PC-3 (cell line): ENCODE measurements at places on chromosomes 16 and 17. TPM values are rescaled to one million over a fixed set of nuclear protein-coding genes. Genes with fewer than 3 reads are reported as not detected.

The PRAC1 gene
- 33.5 and 44.4 TPM in 2 replicates for total RNA-seq

DNA sequence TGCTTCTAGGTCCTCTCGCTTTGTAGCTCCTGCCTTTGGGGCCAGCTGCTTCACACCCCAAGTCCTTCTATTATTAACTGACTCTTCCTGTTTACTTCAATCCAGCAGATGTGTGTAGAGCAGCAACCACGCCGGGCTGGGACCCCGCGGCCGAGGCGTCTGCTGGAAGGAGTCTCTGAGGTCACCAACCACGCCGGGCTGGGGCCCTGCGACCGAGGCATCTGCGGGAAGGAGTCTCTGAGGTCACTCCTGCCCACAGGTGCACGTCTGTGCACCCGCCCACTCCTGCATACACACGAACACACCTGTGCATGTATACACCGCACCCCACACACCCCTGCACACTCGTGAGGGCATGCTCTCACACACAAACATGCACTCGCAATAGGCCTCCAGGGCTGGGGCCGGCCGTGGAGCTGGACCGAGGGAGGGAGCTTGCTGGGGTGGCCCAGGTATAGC is 7.8 kb upstream of the TEX19 start:
- DNase-seq = no peak

- DNase-seq = no peak
These were observed 66.3 kb upstream of the ENDOV start for GRCh38 chr17:80348551-80349150.

DNA sequence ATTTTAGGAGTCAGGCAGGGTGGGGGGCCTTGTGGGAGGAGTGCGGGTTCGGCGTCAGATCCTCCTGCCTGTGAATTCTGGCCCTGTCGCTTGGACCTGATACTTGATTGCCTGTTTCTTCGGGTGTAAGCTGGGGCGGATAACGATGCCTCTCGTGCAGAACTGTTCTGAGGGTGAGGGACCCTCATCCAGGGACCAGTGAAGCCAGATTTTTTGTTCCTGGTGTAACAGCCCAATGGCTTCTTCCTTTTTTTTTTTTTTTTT is 1.3 kb downstream of the TBCD start:
- no peak for DNase-seq

GRCh38 chr17:77755410-77755963 is 203.0 kb upstream of the TNRC6C start:
- no peak for DNase-seq

The CSF3 gene
- 4.0 and 4.3 TPM in 2 replicates for total RNA-seq

The KRTAP4-6 gene
- not detected in 2 replicates for total RNA-seq

The ATP2C2 gene
- 26.0 and 40.5 TPM in 2 replicates for total RNA-seq

The ABCA9 gene
- total RNA-seq = not detected in 2 replicates

The CNGB1 gene
- 0.04 TPM in 1 of 2 replicates, not detected in the other for total RNA-seq

DNA sequence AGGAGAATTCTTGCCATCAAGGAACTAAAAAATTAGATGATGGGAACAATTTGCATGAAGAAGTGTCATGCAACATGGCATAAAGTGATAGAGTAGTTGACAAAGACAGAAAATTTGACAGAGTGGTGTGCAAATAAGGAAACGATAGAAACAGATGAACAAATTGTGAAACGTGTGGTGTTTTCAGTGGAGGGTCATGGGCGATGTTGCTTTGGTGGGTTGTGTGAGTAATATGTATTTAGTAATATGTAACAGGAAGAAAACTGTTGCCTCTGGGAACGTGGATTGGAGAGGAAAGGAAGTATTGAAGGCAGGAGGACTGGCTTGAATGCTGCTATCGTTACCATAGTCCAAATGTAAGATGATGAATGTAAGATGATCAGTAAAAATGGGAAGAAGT is 3.6 kb downstream of the COX10 start:
- peak; percentile 25 for DNase-seq

DNA sequence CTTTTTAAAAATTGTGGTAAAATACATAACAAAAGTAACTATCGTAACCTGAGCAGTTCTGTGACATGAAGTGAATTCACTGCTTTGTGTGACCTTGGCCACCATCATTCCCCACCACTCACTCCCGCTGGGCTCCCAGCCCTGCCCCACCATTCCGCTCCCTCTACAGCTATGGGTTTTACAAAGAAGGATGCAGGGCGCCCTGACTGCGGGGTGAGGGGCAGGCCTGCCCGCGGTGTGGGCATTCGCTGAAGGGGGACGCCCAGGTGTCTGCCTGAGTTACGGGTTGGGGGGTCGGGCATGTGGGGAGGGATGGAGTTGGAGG is at the start of gene CEMP1:
Gene CEMP1 (minus strand): TSS at position 38 of the 325 bp plus-strand sequence. CDS start 335 bp downstream, outside the sequence.
- DNase-seq = no peak

The WNT3 gene
- total RNA-seq = 4.9 and 5.7 TPM in 2 replicates

The KRTAP4-1 gene
- not detected in 2 replicates for total RNA-seq

GRCh38 chr17:82698974-82699442 is 510 bp upstream of the RAB40B start:
- DNase-seq = no peak

The DNAAF8 gene
- 0.58 and 1.2 TPM in 2 replicates for total RNA-seq

The CCT6B gene
- 0.33 TPM in 1 of 2 replicates, not detected in the other for total RNA-seq

GRCh38 chr17:35731239-35731916 is at the start of gene RASL10B:
Gene RASL10B, plus strand, starts transcription at chr17:35731639. Its CDS starts 3,546 bp downstream, at chr17:35735185.
- DNase-seq = no peak

- peak; percentile 86 for DNase-seq
These were observed 5.9 kb upstream of the UBE2O start for GRCh38 chr17:76458580-76459490.

GRCh38 chr17:77822302-77823030 is 136.0 kb upstream of the TNRC6C start:
- DNase-seq = no peak

DNA sequence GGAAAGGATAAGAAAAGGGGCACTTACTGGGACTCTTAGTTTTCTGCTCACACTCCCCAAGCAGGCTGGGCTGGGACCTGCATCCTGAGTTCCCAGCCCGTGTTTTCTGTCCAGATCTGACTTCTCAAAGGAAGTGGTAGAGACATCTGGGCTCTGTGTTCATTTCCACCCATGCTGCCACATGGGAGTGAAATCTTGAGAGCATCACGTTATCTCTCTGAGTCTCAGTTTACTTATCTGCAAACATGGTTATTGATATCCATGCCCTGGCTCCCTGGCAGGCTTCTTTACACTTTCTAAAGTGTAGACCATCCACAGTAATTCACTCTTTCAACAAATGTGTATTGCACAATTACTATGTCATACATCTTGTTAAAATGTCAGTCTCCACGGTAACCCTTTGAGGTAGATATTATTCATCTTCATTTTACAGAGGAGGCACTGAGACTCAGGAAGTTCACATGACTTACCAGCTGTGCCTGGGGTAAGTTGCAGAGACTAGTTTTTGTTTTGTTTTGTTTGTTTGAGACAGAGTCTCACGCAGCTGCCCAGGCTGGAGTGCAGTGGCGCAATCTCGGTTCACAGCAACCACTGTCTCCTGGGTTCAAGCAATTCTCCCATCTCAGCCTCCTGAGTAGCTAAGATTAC is 3.4 kb downstream of the ZNF688 start:
- peak; percentile 87 for DNase-seq

GRCh38 chr16:89272631-89273030 is 55.1 kb downstream of the ZNF778 start:
- DNase-seq = no peak

The CCL13 gene
- total RNA-seq = not detected in 2 replicates

DNA sequence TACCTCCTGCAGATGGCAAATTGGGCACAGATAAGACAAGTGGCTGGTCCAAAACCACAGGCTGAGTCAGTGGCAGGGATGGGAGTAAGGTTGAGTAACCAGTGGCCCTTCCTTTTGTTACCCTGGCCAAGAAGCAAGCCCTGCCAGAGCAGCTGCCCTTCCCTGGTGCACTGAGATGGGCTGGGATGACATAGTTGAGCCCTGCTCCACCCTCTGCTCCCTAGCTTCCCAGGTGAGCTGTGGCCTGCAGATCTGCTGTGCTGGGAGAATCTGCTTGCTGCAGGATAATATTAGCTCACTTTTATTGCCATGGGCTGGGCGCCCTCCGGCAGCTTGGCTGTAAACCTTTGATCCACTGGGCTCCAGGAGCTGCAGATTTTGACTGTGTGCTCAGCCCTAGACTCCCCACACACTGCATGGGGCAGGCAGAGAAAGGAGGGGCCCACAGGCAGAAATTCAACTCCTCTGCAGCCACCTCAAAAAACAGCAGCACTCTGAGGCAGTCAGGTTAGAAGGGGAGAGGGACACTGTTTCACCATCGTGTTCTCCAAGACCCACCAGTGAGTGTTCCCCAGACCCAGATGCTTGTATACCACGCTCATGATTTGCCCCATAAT is 101.8 kb downstream of the CBLN1 start:
- peak; percentile 49 for DNase-seq

DNA sequence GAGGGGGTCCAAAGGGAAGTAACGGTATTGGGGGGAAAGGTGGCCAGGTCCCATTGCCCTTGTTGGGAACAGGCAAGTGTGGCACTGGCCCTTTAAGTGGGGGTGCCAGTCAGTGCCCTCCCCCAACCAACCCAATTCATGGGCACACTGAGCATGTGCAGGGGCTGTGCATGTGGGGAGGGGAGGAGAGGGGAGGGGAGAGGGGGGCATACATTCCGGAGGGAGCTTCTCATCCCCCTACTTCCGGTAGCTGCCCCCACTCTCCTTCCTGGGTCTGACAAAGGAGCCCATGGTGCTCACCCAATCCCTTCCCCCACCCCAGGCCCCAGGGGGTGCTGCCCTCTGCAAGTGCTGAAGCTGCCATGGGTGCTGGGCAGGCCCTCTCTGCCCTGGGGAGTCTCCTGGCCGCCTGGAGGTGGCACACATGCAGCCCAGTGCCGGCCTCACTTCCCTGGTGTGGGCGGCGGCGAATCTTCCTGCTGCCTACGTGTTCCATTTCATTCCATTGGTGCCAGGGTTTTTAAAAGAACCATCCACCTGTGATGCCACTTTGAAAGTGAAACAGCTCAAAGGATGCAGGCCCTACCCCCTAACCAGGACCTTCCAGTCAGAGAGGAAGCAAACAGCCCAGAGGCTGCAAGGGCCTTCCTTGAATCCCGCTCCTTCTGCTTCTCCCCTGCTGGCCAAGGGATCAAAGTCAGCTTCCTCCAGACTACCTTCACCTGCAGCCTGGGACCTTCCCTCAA is 11.0 kb downstream of the HEXIM2 start:
- peak; percentile 97 for DNase-seq

DNA sequence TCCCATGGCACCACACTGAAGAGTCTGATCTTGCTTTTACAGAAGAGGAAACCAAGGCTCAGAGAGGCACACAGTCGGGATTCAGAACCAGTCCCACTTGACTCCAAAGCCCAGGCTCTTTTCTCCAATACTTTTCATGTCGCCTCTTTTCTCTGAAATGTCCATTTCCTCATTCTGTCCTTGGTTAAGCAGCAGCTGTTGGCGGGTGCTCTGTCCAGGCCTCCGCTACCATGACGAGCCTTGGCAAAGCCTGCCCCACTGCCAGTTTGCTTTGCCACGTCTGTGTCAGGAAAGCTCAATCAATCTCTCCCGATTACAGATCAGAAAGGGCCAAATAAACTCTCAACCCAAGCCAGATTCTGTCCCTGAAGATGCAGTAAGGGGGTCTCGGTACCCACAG is 9.1 kb upstream of the CEP295NL start:
- DNase-seq = no peak

GRCh38 chr17:78598013-78598471 is 20.8 kb upstream of the DNAH17 start:
- DNase-seq = no peak

GRCh38 chr16:59213952-59214351 is 479.8 kb upstream of the GOT2 start:
- DNase-seq = no peak

The ANKFN1 gene
- not detected in 2 replicates for total RNA-seq

DNA sequence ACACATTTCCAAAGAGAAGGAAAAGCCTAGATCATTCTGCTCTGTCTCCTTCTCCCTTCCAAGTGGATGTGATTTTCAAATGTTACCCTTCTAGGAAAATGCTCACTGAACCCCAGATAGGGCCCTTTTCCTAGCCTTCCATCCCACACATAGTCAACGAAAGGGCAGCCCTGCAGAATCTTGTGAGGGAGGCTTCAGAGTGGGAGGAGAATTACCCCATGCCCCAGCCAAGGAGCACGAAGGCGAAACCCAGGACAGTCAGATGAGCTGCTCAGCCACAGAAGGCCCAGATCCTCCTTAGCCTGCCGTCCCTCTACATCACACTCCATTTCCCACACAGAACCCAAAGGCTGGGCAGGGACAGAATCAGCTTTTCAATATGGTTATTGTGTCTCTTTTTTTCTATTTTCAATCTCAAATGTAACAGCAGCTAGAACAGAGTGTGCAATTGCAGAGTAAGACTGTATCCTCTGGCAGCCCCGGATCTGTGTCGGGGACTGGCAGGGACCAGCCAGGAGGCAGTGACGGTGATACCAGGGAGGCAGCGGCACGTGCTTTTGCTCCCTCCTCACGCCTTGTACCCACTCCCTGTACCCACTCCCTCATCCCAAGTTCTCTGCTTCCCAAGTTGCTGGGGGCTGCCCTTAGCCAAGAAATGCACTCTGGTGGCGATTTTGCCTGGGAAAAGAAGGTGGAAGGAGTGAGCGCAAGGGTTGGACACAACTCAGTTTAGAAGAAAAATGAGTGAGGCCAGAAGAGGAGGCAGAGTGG is 3.7 kb upstream of the SDK2 start:
- no peak for DNase-seq

- no peak for DNase-seq
These were observed 15.3 kb downstream of the NLRC5 start for GRCh38 chr16:57004387-57005250.

GRCh38 chr17:46733837-46734475 is 84.5 kb downstream of the WNT3 start:
- peak; percentile 79 for DNase-seq

- DNase-seq = peak; percentile 85
These were observed 16.3 kb upstream of the RFFL start for GRCh38 chr17:35079547-35080423.

- DNase-seq = no peak
These were observed 47.6 kb upstream of the AKAP1 start for GRCh38 chr17:57037411-57037810.

DNA sequence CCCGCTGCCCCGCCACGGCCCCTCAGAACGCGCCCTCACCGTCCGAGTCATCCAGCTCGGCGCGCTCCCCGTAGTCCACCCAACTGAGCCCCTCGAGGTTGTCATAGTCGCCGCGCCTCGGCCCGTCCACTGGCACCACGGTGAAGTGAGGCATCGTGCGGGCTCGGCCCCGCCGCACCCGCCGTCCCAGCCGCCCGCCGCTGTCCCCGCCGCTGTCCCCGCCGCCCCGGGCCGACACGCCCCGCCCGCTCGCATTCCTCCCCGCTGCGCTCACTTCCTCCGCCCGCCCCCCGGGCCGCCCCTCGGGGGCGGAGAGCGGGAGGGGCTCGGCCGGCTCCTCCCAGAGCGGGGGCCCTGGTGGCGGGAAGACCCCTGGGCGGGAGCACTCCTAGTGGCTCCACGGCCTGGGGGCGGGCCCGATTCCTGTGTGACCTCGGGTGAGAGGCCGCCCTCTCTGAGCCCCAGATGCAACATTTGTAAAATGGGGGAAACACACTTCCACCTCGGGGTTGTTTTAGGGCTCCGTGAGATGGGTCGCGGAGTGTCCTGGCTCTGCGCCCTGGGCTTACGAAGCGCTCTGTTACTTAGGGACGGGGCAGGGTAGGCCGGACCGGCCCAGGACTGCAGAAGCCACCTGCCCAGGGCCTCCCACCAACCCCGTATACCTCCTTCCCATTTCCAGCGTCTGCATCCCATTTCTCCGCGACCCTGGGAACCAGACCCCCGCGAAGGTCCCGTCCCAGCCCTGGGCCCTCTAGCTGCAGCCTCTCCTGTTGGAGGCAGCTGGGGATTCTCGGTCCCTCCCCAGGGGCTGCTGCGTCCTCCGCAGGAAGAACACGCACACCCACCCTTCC is at the start of gene SLC12A4:
Gene SLC12A4 (minus strand): TSS at position 238 of the 854 bp plus-strand sequence. CDS start 84 bp downstream, at position 154.
- DNase-seq = peak; percentile 76

GRCh38 chr17:17191346-17191792 is 14.8 kb downstream of the PLD6 start:
- DNase-seq = no peak
